ENCODE measurements at places on chromosomes 5 and 9.

GRCh38 chr5:95605786-95606185 is 14.1 kb upstream of the GPR150 start:
- DNase-seq: no peak

DNA sequence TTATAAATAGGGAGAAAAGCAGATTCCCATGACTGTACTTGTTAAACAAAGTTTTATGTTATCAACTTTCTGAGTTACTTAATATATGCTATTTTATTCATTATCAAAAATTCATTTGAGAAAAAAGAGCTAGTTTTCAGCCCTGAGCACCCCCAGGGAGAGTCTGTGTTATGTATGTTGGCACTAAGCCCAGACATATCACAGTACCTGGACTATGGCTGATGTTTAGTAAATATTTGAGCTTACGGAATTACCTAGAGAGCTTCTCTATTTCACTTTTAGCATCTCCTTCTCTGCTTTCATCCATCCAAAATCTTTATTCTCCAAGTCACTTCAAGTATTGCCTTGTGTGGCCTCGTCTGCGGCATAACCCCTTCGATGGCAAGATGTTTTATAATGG is 225.9 kb upstream of the PCSK5 start:
- no peak for DNase-seq

DNA sequence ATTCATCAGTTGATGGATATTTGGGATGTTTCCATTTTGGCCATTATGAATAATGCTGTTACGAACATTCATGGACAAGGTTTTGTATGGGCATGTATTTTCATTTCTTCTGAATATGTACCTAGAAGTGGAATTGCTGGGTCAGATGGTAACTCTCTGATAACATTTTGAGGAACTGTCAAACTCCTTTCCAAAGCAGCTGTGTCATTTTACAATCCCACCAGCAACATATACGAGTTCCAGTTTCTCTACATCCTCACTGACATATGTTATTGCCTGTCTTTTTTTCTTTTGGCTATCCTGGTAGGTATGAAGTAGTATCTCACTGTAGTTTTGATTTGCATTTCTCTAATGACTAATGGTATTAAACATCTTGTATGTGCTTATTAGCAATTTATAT is 86.7 kb downstream of the PRKACG start:
- no peak for DNase-seq

- no peak for DNase-seq
These were observed 512.9 kb upstream of the PTGER4 start for GRCh38 chr5:40166802-40167201.

DNA sequence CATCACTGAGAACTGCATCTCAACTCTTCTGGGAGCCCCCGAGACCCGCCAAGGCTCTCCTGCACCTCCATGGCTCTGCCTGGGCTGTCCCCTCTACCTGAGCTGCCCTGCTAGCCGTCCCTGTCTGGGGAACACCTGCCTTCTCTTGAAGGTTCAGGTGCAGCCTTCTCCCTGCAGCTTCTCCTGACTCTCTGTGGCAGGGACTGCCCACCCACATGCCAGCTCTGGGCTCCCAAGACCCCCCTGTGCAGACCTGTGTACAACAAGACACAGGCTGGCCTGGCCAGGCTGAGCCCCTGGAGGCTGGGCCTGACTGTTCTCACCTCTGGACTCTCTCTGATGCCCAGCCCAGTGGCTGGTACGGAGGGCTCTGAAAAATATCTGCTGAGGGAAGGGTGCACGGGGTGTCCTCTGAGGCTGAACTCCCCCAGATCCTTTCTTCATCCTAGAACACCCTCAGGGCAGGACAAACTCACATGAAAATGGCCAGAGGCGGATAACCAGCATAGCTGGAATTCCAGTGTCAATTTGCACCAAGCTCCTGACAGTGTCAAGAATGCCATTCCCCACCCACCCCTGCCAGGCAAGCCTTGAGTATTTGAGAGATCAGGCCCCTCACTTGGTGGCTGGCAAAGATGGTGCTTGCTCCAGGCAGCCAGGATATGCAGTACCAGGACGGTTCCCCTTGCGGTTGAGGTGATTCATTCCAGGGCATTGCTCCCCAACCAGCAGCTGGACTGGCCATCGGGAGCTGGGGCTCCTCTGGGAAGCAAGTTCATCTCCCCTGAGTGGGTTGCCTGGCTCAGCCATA is 40.9 kb upstream of the SLC25A51 start:
- DNase-seq: no peak

- DNase-seq: no peak
These were observed 26.7 kb downstream of the APBA1 start for GRCh38 chr9:69645488-69645887.

DNA sequence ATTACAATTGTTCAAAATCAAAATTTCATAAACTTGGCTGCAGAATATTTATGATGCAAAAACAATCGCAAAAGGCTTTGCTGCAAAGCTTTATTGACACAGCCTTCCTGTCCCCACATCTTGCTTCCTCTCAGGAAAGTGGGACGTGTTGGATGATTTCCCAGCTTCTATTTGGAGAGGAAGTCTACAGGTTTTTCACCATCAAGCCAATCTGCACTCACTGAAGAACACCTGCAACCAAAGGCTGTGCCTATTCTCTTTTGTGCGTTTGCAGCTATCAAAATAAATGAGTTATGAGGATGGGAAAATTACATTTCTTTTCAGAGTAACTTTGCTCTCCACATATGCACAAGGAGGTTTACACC is 214.4 kb downstream of the PLK2 start:
- DNase-seq: no peak

- DNase-seq: no peak
These were observed 93.7 kb downstream of the AK8 start for GRCh38 chr9:132784286-132784830.

DNA sequence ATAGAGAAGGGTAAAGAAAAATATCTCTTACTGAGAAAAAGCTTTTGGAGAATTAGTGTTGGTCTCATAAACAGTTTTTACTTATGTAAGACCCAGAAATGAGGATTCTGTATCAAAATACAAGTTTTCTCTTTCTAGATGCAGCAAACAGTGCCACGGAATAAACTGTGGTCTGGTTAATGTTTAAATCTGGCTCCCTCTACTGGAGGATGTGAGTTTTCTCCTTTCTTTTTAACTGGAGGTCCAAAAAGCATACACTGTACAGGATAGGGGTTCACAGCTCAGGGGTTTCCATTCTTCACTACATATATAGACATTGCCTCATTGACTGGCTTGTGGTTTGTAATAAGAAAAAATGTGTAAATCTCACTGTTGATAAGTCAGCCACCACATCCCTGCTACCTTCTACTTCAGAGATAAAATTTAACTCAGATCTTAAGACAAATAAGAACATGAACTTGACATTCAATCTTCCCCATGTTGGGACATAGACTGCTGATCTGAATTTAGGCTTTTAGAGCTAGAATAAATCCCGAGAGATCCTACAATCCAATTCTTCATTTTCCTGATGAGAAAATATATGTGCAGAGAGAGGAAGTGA is 98.9 kb downstream of the CFAP95 start:
- DNase-seq: no peak

- no peak for DNase-seq
These were observed 5.3 kb upstream of the TRIM41 start for GRCh38 chr5:181217803-181218062.

GRCh38 chr9:5499157-5499556 is 11.2 kb upstream of the PDCD1LG2 start:
- no peak for DNase-seq

DNA sequence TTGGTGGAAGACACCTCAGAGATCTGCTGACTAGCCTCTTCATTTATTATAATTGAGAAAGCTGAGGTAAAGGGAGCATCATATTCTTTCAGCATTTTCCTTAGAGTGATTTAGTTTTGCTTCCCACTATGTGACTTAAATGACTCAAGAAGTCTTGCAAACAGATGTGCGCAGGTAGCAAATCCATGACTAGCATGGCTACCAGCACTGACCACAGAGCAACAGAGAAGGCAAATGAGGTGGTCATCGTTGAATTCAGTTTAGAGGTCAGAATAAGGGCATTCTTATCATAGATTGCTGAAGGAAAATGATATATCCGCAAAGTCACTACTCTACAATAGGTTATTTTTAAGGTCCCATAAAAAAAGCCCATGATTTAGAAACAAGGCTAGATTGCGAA is 162.2 kb downstream of the PIK3R1 start:
- no peak for DNase-seq

GRCh38 chr5:142360051-142360498 is 35.3 kb upstream of the SPRY4 start:
- DNase-seq: no peak
